Fibroblast of lung (primary cell): ENCODE measurements at places on chromosomes 12 and 14. TPM values are rescaled to one million over a fixed set of nuclear protein-coding genes. Genes with fewer than 3 reads are reported as not detected.
A peak's percentile ranks its signal among the peaks of the same experiment; 100 is the strongest.

GRCh38 chr12:121766290-121767039 lies 27.0 kb downstream of the RHOF start:
- DNase-seq, result peak; percentile 47

GRCh38 chr14:91891721-91892220 lies 24.4 kb upstream of the TC2N start:
- DNase-seq, result peak; percentile 75

DNA sequence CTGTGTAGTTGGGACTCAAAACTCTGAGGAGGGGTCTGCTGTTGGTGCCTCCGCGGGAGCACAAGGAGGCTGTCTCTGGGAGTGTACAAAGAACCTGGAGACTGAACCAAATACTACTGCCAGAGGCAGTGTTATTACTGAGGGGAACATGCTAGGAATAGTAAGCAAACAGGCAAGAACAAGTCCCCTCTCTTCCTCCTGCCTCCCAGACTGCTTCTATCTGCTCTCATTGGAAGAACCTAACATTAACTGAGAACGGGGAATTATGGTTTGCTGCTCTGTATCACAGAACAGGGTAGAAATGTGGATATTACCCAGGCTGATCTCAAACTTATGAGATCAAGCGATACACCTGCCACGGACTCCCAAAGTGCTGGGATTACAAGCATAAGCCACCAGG lies 4.5 kb upstream of the KMT5A start:
- DNase-seq, result no peak

- no peak for DNase-seq
Measured at GRCh38 chr12:107493135-107493494, 192.5 kb upstream of the PWP1 start.

GRCh38 chr12:63037746-63038712 lies 103.1 kb upstream of the PPM1H start:
- no peak for DNase-seq

GRCh38 chr14:95072310-95072905 lies 84.9 kb downstream of the DICER1 start:
- DNase-seq, result no peak

DNA sequence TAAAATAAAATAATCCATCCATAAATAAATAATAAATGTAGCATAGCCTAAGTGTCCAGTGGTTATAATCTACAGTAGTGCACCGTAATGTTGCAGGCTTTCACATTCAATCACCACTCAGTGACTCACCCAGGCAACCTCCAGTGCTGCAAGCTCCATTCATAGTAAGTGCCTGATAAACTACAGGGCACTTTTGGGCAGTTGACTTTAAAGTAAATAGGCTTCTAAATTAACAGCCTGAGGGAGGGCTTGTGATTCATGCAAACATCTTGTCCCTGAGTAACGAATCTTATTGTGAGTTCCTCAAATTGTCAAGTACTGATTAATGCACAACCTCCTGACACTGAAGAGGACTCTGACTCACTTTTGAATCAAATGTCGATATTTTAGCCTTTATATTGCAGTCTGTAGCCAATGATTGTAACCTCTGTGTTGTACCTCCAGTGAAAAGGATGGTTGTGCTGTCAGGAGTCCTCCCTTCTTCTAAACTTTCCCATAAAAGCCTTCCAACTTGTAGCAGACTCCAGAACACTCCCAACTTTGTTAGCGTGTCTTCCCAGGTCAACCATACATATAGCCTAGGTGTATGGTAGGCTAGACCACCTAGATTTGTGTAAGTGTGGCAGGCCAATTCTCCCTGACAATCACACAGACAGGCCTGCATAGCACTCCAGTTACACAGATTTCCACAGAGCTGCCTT lies 55.0 kb upstream of the BICD1 start:
- peak; percentile 93 for DNase-seq

DNA sequence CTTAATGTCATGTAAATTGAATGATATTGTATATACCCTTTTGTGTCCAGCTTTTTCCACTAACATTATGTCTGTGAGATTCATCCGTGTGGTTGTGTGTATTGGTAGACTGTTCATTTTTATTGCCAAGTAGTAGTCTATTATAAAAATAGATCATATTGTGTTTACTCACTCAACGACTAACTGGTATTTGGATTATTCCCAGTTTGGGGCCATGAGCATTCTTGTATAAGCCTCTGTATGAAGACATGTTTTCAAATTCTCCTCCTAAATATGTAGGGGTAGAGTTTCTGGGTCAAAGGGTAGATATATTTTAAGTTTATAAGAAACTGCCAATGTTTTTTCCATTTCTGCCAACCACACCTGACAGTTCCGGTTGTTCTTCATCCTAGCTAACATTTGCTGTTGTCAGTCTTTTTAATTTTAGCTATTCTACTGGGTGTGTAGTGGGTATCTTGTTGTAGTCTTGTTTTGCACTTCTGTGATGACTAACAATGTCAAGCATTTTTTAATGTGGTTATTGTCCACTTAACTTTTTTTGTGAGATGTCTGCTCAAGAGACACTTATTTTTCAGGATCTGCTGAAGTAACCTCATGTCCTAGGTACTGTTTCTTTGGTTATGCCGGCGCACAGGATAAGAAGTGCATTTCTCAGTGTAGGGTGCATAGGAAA lies 93.2 kb downstream of the DACT1 start:
- peak; percentile 64 for DNase-seq

RAB15 gene
- 3.6 TPM in 2 replicates for total RNA-seq

GRCh38 chr14:42437809-42438208 lies 831.1 kb downstream of the LRFN5 start:
- DNase-seq, result no peak

ARMH4 gene
- total RNA-seq, result 3.6 and 6.3 TPM in 2 replicates

DNA sequence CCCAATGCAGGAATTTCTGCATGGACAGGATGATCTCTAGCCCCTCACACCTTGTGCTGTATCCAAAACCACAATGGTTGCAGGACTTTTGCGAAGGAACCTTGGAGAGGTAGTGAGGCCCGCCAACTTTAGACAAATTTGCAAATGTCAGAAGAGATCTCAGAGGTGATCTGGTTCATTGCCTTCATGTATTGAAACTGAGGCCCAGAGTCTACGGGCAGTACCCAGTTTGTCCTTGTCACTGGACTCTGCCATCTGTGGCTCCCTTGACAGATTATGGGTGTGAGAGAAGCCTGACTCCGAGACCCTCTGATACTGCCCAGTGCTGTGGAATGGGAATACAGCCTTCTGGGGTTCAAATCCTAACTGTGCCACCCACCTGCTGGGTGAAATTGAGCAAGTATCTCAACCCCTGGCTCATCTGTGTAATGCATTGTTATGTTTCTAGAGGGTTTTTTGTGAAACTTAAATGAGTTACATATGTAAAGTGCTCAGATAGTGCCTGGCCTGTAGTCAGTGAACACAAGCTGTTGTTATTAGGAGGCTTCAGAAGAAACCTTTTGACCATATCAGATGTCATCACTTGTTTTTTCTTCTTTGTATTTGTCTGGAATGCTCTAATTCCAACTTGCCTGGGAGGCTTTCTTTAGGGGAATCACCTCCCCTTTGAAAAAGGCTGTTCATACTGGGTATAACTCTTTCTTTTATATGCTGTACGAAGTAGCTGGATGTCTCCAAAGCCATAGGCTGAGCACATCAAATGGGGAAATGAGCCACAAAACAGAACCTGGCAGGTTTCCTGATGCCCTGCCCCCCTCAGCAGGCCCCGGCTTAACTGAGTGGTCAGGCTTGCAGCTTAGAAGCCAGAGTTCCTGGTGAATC lies 71.4 kb upstream of the SRSF5 start:
- peak; percentile 44 for DNase-seq

DNA sequence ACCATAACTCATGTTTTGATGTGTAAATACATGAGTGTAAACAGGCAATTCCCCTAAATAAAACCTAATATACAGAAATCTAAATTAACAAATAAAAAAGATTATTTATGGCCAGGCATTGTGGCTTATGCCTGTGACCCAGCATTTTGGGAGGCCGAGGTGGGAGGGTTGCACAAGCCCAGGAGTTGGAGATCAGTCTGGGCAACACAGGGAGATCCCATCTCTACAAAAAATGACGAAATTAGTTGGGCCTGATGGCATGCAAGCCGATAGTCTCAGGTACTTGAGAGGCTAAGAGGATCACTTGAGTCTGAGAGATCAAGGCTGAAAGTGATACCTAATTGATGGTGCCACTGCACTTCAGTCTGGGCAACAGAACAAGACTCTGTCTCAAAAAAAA lies 48.7 kb downstream of the BCAT1 start:
- no peak for DNase-seq

- no peak for DNase-seq
Measured at GRCh38 chr14:81433378-81433777, 33.3 kb upstream of the STON2 start.

GRCh38 chr14:20305265-20306078 lies at the start of gene TTC5:
Gene TTC5 (minus strand): TSS chr14:20305951. CDS start chr14:20305937, 14 bp downstream.
- DNase-seq, result peak; percentile 84

- DNase-seq, result no peak
Measured at GRCh38 chr14:92409043-92409442, 86.1 kb downstream of the SLC24A4 start.

RPL41 gene
- 2,664 and 4,175 TPM in 2 replicates for total RNA-seq

- DNase-seq, result no peak
Measured at GRCh38 chr14:61557262-61557661, 138.1 kb upstream of the HIF1A start.

SUSD6 gene
- total RNA-seq, result 5.6 and 9.1 TPM in 2 replicates

- DNase-seq, result peak; percentile 36
Measured at GRCh38 chr12:103632554-103633216, 45.6 kb downstream of the STAB2 start.

DNA sequence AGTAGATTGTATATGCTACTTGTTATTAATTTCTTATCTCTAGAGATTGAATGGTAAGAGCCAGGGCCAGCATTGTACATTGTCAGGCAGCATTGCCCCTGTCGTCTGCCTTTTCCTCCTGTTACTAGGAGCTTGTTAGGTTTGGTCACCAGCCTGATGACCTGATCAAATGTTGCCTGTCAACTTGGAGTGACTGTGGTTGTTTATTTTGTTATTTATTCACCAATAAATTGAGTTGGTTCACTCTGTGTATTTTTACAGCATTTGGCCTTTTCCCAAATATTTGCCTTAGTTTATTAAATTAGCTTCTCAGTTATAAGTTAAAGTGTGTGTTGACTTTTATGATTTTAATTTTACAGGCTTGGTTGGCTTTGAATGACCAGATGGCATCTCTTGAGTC lies 88.4 kb downstream of the PRKCH start:
- no peak for DNase-seq

DNA sequence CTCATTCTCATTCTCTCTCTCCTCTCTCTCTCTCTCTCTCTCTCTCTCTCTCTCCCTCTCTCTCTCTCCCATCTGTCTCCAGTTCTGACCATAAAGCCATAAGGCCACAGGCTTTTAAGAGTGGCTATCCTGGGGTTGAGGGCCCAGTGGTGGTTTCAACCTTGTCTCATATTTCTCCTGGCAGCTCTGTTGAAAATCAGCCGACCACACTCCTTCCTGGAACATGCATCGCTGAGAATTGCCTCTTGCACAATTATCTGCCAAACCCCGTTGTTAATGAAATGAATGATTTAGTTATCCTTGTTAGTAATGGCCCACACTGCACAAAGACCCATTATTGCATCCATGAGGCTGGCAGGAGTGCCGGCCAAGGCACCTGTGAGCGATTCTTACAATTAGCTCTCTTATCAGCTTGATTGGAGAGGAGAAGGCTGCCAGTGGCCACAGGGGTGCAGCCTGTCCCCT lies 30.4 kb upstream of the KCNA5 start:
- peak; percentile 66 for DNase-seq

DNA sequence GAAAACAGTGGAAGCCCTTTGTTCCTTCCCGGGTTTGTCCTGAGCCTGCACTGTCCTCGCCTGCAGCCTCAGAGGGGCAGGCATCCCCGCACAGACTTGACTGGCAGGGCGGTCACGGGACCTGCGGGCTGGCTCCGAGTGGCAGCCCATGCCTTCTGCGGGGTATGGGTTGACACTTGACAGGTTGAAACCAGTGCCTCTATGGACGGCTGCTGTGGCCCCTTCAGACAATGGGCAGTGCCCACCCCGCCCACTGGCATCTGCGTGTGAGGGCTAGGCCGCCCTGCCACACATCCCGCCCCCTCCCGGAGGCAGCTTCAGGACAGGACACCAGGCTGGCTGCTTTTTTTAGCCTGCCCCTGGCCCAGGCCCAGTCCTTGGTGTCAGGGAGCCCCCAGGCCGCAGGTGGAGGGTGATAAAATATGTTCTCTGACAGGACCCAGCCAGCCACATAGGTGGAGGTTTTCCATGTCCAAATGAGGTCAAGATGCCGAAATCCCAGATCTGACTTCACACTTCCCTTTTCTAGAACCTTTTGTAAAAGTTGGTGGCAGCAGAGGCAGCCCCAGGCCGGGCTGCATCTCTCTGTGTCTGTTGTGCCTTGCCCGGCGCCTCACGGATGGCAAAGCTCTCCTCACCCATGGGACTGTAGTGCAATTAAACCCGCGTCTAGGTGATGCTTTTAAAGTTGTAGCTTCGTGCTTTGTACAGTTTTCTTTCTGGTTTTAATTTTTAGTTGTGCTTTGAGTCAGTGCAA lies 10.0 kb downstream of the ANKRD9 start:
- no peak for DNase-seq

ST8SIA1 gene
- total RNA-seq, result 5.9 and 23.9 TPM in 2 replicates

DNA sequence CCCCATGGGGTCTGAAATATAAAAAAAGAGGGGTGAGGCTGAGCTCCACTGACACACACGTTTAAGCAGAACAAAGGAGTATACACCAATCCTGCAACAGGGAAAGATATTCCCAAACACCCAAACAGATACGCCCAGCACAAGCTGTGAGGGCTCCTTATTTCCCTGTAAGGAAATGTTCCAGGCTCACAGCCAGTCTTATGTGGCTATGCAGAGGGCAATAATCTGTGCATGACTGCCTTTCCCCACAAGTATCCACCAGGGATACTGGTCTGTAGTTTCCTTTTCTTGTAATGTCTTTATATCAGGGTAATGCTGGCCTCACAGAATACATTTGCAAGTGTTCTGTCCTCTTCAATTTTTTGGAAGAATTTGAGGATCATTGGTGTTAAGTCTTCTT lies 141.7 kb upstream of the DAAM1 start:
- DNase-seq, result peak; percentile 67

DNA sequence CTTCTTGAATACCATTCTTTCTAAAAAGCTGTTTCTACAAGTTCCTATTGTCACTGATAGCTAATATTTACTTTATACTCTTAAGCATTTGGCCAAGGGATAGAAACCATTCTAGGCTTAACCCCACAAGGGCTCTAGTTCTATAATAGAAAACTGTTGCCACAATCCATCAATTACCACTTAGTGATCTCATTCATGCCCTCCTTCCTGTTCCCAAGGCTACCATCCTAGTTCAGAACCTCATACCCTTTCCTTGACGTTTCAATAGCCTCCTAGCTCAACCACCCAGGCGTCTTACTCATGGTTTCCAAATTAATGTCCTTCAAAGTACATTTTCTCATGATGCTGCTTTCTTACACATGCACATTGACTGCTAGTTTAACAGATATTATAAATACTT lies 493.5 kb downstream of the NAV3 start:
- peak; percentile 5 for DNase-seq
